NCI-H774 (cell line): ENCODE measurements at places on chromosomes 1 and 21.
A peak's percentile ranks its signal among the peaks of the same experiment; 100 is the strongest.

DNA sequence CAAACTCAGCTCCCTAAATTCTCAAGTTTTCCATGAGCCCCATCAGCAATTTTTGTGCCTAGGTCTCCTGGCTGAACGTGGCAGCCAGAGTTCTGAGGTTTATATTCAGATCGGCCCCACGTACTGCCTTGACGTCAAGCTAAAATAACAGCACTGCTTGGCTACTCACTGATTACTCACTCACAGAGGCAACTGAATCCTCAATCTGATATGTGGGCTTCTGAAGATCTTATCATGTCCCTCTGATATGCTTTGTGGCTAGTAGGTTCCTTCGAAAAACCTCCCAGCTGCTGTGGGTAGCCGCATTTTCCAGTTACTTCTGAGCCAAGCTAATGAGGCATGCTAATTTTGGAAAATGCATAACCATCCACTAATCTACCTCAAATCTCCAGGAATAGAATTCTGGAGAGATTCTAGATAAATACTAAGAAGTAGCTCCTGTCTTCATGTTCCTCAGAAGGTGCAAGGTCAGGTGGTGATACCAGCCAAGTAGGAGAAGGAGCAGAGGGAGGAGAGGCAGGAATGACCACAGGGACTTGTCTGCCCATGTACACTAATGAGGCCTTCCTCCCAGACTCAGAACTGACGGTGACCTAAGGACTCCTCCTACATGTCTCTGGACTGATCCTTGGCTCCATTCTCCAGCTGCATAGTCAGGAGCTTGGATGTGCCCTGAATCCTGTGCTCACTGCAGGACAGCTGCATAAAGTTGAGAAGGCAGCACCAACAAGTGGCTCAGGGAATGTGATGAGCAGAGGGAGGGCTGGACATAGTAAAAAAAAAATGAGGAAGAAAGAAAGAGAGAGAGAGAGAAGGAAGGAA is 263.7 kb downstream of the TNR start:
- no peak for DNase-seq

GRCh38 chr21:14942801-14943490 is 121.9 kb downstream of the NRIP1 start:
- peak; percentile 83 for DNase-seq

DNA sequence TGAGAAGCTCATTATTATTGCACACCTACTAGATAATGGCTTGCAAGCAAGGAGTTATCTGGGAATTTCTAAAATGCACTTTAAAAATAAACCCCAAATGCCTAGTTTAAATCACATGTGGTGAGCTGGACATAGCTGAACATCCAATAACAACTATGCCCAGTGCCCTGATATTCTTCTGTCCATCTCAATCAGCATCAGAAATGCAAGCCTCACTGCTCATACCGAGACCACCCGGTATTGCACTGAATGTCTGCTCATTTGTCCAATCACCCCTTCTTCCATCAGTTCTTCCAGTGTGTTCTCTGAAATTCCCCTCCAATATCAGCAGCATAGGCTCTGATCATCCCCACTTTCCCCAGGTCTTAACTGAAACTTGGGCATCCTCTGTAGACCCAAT is 383.8 kb downstream of the DSCAM start:
- no peak for DNase-seq

DNA sequence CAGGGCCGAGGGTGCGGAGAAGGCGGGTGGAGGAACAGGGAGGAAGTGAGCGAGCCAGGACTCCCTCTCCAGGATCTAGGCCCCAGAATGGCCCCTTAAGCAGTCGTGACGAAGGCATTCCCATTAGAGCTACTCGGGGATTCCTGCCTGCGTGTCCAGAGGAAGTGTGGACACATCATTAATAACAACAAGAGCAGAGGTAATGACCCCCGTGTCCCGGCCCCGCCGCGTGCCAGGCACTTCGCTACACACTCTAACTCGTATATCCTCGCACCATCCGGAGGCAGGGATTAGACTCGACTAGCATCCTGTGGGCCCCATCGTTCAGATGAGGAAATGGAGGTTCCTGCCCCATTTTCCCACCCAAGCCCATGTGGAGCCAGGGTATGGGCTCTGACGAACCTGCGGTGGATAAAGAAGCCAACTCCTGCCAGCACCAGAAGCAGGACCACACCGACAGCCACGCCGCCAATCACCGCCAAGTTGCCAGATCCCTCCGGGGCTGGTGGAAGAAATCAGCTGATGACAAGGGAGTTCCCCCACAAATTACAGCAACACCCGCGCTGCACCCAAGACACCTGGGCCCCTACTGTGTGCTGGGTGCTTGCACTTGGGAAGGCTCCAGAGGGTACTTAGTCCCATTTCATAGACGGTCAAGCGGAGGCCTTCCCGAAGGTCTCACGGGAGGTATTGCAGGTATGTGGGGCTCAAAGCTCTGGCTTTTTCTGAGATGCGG is 21.6 kb downstream of the EPHA2 start:
- no peak for DNase-seq

DNA sequence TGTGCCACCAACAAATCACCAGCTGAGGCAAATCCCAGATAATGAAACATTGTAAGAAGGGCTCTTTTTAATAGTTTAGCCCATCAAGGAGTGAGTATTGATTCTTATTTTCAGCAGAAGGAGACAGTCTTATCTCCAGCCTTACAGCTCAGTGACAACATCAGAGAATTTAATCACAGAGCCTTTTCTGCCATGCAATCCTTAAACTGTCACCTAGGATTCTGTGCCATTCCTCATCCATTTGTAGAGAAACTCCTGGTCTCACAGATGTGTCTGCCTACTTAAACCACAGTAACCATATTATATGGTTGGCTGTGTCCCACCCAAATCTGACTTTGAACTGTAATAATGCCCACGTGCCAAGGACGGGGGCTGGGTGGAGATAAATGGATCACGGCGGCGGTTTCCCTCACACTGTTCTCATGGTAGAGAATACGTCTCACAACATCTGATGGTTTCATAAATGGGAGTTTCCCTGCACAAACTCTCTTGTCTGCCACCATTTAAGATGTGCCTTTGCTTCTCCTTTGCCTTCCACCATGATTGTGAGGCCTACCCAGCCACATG is 217.7 kb downstream of the RERE start:
- DNase-seq: no peak

- DNase-seq: no peak
These were observed 1186.6 kb downstream of the MRPL39 start for GRCh38 chr21:24420689-24421088.

- DNase-seq: no peak
These were observed 30.4 kb downstream of the ZNF281 start for GRCh38 chr1:200379432-200379757.

- no peak for DNase-seq
These were observed 128.1 kb downstream of the PLXNA2 start for GRCh38 chr1:208115924-208116640.

DNA sequence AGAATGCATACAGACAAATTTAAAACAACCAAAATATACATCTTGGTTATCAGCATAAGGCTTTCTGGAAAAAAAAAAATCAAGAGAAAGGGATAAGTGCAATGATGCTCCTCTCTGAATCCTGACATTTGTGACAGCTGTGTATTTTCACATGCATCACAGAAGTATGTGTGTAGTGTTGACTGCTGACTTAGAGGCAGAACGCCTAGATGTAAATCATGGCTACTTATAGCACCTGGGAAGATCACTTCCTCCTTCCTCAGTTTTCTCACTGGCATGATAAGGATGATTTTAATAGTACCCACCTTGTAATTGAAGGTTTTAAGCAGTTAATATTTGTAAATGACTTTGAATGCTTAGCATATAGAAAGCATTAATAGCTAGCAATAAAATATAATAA is 112.5 kb downstream of the MRPL39 start:
- DNase-seq: no peak

- no peak for DNase-seq
These were observed 52.4 kb upstream of the H6PD start for GRCh38 chr1:9181990-9182783.

DNA sequence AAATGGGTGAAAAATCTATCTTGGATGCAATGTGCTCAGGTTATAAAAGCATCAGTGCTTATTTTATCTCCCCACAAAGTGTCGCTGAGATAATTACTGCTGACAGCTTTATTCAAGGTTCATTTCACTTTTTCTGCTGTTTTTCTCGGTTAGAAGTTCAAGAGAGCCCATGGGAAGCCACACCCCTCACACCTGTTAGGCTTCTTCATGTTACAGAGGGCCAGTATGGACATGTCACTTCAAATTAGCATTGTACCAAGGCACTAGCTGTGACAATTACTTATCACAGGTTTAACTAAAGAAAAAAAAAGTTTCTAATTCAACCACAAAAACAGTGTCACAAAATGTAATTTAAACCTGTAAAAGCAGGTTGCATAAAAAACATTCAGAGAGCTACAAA is 187.3 kb upstream of the DMRTA2 start:
- DNase-seq: peak; percentile 70

DNA sequence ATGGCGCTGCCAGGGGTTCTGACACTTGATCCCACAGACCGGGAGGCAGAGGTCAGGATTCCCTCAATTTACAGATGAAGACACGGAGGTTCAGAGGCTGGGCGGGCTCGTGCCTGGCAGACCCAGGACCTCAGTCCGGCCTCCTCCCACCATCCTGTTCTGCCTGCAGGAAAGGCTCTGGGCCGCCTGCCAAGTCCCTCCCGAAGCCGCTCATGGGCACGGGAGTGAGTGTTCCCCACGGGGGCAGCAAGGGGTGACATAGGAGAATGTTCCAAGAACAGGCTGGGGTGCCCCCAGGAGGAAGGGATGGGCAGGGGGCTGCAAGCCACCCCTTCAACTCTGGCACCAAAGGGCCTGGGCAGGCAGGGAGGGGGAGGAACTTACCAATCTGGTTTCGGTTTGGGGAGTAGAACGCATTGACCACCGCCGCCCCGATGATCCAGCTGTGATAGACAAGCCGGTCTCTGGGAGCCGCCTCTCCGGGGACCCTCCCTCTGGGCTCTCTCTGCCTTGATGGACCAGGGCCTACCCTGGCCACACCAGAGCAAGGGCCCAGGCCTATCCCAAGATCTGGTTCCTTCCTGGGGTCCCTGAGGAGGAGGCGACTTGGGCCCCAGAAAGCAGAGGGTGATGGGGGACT is 7.5 kb downstream of the PRXL2B start:
- DNase-seq: no peak

GRCh38 chr1:52225174-52225573 is 83.3 kb downstream of the ZFYVE9 start:
- no peak for DNase-seq

- no peak for DNase-seq
These were observed 44.2 kb downstream of the SCYL3 start for GRCh38 chr1:169849346-169850022.

GRCh38 chr1:190429932-190430331 is 47.7 kb downstream of the BRINP3 start:
- no peak for DNase-seq

DNA sequence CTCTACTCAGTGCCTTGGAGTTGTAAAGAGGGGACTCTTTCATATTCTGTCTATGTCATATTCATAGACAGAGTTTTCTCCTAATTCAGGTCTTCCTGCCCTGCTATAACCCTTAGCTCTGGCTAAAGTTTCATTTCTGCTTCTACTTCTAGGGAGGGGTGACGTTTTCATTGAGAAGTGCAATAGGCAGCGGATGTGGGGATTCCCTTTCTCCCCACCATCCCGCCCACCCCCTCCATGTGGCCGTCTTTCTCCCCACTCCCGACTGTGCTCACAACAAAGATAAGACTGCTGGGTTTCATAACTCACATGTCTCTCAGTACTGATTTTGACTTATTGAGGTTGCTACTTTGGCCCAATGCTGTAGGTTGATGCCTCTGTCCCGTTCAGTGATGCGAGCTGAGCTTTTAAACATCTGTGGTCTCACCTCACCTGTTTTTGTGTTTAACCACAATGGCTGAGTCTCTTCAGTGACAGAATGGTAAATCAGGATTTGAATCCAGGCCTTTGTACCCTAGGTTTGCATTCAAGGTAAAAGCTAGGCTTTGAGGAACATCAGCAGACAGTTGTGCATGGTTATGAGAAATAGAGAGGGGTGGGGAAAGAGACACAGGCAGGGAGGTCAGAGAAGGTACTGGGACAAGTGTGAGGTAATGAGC is 7.8 kb upstream of the KIF14 start:
- DNase-seq: no peak

- no peak for DNase-seq
These were observed 50.5 kb downstream of the DMAP1 start for GRCh38 chr1:44263568-44264450.

GRCh38 chr1:213615226-213615916 is 372.4 kb upstream of the PROX1 start:
- DNase-seq: no peak

DNA sequence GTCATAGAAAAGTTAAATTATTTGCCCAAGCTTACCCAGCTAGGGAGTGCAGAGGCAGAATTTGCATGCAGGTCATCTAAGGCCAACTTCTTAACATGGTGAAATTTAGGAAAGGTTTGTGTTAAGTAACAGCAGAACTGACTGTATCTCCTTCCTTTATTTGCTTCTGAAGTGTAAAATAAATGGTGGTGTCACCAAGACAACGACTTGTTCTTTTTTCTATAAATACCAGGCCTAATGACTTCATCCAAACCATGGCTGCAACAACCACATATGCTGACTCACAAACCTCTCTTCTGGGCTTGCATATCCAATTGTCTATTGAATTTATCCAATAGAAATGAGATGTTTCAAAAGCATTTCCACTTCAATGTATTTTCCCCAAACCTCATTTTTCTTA is 19.1 kb downstream of the COL24A1 start:
- no peak for DNase-seq

GRCh38 chr1:157115851-157116736 is 16.5 kb upstream of the ETV3L start:
- no peak for DNase-seq

DNA sequence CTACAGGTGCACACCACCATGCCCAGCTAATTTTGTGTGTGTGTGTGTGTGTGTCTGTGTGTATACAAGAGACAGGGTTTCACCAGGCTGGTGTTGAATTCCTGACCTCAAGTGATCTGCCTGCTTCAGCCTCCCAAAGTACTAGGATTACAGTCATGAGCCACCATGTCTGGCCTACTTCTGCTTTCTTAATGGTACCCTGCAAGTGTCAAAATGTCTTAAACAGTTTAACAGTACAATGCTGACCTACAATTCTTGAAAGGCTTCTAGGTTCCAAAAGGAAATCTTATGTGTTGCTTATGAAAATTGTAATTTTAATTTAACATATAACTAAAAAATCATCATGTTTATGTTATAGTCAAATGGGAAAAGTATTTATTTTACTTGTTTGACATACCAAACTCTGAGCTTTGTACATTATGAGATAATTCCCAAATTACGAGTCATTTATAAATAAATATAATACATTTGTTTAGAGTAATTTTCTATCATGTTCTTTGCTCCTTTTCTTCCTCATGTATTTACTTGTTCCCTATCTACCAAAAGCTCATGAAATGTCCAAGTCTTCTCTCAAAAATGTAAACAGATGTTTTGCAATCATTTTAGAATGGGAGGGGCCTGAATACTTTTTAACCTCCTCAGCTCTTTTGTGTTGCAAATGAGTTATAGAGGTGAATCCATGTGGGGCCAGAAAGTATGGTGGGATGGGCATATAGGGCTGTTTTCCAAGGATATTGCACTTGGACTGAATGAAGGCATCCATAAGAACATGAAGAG is 8.4 kb upstream of the VCAM1 start:
- DNase-seq: no peak
